Prostate gland (tissue), 2 donors: ENCODE measurements at places on chromosomes 16 and 17. TPM values are rescaled to one million over a fixed set of nuclear protein-coding genes. Genes with fewer than 3 reads are reported as not detected.

GRCh38 chr16:10685709-10686108, 9.0 kb downstream of the TEKT5 start:
- no peaks in the 10 kb centered on the region for H3K4me1 ChIP-seq
- no peak overlapping the region for H3K27ac ChIP-seq
- no peak for DNase-seq
- H3K36me3 ChIP-seq = no peaks in the 10 kb centered on the region
- no peak overlapping the region for H3K4me3 ChIP-seq
- H3K27me3 ChIP-seq = no peaks in the 10 kb centered on the region

DNA sequence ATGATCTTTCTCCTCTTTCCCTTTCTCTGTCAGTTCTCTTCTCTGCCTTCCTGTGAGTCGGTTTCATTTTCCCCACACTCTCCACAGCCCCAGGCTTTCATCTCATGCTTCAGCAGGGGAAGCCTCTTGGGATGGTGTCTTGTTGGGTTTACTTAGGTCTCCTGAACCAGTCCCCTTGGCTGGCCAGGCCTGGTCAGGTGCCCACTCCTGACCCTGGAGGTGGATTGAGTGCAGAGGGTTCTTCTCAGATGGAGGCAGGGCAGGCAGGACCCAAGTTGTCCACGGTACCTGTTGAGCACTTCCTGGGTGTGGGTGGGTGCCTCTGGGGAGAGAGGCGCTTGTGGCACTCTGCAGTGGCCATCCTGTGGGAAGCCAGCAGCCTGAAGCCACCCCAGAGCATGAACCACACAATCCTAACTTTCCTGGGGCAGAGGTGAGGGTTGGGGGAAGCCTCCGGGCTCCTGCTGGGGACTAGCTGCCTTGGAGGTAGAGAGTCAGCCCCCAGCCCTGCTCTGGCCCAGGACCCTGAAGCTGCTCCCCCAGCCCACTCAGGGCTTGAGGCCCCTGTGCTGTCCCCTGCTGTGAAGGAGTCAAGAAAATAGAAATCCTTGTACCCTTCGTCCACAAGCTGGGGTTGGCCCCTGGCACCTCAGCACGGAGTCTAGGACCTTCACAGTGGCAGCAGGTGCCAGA, 2.0 kb upstream of the RAP1GAP2 start:
- no peaks in the 10 kb centered on the region for H3K36me3 ChIP-seq
- no peaks in the 10 kb centered on the region for H3K4me1 ChIP-seq
- H3K27me3 ChIP-seq = peaks cover 4% of the 10 kb centered on the region
- no peak overlapping the region for H3K4me3 ChIP-seq

- no peaks in the 10 kb centered on the region for H3K4me1 ChIP-seq
- no peak overlapping the region for H3K27ac ChIP-seq
- H3K4me3 ChIP-seq = no peak overlapping the region
- no peak for DNase-seq
These were observed 5.5 kb downstream of the ARMC5 start for GRCh38 chr16:31464781-31465260.

KCNH4 gene
- not detected for total RNA-seq

- H3K27me3 ChIP-seq = no peaks in the 10 kb centered on the region
- DNase-seq = peak; percentile 69
- no peak overlapping the region for H3K4me3 ChIP-seq
- H3K36me3 ChIP-seq = no peaks in the 10 kb centered on the region
- H3K27ac ChIP-seq = peak overlapping the region; percentile 87
These were observed 42.8 kb downstream of the CDH1 start for GRCh38 chr16:68779891-68780290.

DNA sequence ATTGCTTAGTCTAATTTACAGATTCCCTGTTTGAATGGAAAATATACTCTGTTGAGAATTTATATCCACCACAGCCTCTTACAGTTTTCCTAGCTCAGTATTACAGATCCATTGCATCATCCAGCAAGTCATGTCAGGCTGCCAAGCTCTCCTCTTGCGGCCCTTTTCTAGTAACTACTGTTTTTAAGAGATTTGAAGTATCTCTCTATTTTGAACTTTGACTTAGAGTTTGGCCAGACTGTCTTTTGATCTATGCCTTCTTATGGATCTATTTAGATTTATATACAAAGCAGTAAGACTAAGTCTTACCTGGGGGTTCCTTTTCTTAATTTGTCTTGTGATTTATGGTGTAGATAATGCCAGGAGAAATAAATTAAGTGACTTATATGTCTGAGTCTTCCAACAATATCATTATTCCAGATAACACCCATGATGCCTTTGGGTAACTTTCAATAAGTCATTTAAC, 53.1 kb upstream of the ABCC11 start:
- H3K4me1 ChIP-seq = peaks cover 4% of the 10 kb centered on the region
- no peak overlapping the region for H3K27ac ChIP-seq
- H3K27me3 ChIP-seq = no peaks in the 10 kb centered on the region
- H3K4me3 ChIP-seq = no peak overlapping the region

- no peak overlapping the region for H3K27ac ChIP-seq
- no peaks in the 10 kb centered on the region for H3K4me1 ChIP-seq
- no peak overlapping the region for H3K4me3 ChIP-seq
- H3K27me3 ChIP-seq = no peaks in the 10 kb centered on the region
These were observed 25.9 kb upstream of the APOH start for GRCh38 chr17:66255112-66255511.

- H3K4me3 ChIP-seq = no peak overlapping the region
- H3K27me3 ChIP-seq = no peaks in the 10 kb centered on the region
- no peak overlapping the region for H3K27ac ChIP-seq
- no peaks in the 10 kb centered on the region for H3K36me3 ChIP-seq
- no peak for DNase-seq
These were observed 41.6 kb upstream of the GSE1 start for GRCh38 chr16:85571563-85571812.

DNA sequence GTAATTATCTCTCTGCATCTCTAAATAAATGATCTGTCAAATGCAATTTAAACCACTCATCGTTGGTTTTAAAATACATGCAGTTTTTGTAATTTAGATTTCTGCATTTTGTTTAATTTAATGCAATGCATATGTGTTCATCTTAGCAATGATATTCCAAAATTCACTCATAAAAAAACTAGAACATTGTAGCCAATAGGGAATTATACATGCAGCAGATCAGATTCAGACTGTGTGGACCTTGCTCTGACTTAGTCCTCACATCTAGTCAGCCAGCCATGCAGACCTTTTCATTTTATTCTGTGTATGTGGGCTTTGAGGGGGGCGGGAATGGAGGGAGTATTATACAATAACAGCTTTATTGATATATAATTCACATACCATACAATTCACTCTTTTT, 37.3 kb upstream of the SIAH1 start:
- no peaks in the 10 kb centered on the region for H3K4me1 ChIP-seq
- H3K27me3 ChIP-seq = no peaks in the 10 kb centered on the region
- no peaks in the 10 kb centered on the region for H3K36me3 ChIP-seq
- no peak for DNase-seq
- no peak overlapping the region for H3K27ac ChIP-seq

TBC1D16 gene
- total RNA-seq = 29.1 TPM

DNA sequence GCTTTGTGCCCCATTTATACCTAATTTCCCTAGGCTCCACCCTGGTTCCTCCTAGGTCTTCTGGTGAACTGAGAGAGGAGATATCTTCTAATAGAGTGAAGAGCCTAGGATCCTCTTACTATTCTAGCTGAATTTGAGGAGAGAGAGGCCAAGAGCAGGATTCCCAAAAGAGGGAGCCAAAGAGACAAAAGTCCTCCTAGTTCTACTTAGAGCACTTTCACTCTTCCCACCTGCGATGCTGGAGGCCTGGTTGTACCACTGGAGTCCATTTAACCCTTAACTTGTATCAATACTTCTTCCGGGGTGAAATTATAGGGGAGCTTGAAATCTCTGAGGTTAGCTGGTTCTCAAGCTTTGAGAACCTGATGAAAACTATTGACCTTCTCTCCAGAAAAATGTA, 3.4 kb upstream of the SSH2 start:
- no peaks in the 10 kb centered on the region for H3K27me3 ChIP-seq
- H3K27ac ChIP-seq = no peak overlapping the region
- peaks cover 3% of the 10 kb centered on the region for H3K4me1 ChIP-seq
- DNase-seq = no peak

TPPP3 gene
- 3.4 TPM for total RNA-seq

TBX21 gene
- total RNA-seq = 0.27 TPM

DNA sequence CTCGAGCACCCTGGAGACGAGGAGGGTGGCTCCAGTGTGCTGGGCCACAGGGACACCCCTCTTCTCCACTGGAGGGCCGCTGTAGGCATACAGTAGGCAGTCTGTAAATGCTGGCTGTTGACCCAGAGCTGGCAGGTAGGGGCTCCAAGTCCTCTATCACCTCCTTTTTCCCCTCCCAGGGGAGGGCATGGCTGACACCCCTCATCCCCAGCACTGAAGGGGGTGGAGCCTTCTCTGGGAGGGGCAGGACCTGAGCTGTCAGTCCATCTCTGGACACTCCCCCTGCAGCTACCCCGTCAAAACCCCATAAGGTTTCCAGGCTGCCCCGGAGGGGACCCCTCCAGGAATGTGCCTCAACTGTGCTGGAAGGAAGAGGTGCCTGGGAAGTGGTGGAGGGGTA, 2.4 kb downstream of the KCNJ12 start:
- H3K36me3 ChIP-seq = no peaks in the 10 kb centered on the region
- H3K4me3 ChIP-seq = no peak overlapping the region
- H3K27ac ChIP-seq = no peak overlapping the region
- H3K4me1 ChIP-seq = no peaks in the 10 kb centered on the region
- DNase-seq = no peak

- H3K4me3 ChIP-seq = no peak overlapping the region
- no peaks in the 10 kb centered on the region for H3K4me1 ChIP-seq
- peak; percentile 46 for DNase-seq
- no peak overlapping the region for H3K27ac ChIP-seq
- no peaks in the 10 kb centered on the region for H3K36me3 ChIP-seq
These were observed 18.9 kb upstream of the ENPP7 start for GRCh38 chr17:79711715-79712305.

GRCh38 chr17:37107406-37108083, 158.8 kb downstream of the AATF start:
- peak overlapping the region; percentile 50 for H3K27ac ChIP-seq
- peak; percentile 88 for DNase-seq
- no peaks in the 10 kb centered on the region for H3K36me3 ChIP-seq
- no peaks in the 10 kb centered on the region for H3K27me3 ChIP-seq
- H3K4me1 ChIP-seq = peaks cover 5% of the 10 kb centered on the region
- H3K4me3 ChIP-seq = no peak overlapping the region

- H3K36me3 ChIP-seq = no peaks in the 10 kb centered on the region
- H3K27ac ChIP-seq = no peak overlapping the region
- no peaks in the 10 kb centered on the region for H3K27me3 ChIP-seq
- DNase-seq = no peak
- H3K4me3 ChIP-seq = no peak overlapping the region
These were observed 4.0 kb upstream of the CLEC10A start for GRCh38 chr17:7084088-7084487.

DNA sequence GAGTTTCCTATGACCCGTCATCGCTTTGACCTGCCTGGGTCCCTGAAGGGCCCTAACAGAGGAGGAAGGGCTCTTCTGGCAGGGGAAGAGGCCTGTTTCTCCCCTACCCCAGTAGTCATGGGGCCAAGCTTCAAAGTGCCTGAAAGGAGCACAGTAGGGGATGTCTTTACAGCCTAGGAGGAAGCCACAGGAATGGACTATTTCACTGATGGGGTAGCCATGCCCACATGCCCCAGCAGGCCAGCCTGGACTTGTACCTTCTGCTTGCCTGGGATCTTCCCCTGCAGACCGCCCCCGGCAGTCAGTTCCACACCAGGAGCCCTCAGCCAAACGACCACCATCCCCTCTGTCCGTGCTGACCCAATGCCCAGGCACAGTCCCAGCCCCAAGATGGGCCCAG, 41.8 kb upstream of the PEMT start:
- H3K36me3 ChIP-seq = no peaks in the 10 kb centered on the region
- no peaks in the 10 kb centered on the region for H3K4me1 ChIP-seq
- H3K27ac ChIP-seq = no peak overlapping the region
- no peak for DNase-seq
- H3K27me3 ChIP-seq = no peaks in the 10 kb centered on the region

PTGES3L gene
- total RNA-seq = 3.4 TPM

- no peaks in the 10 kb centered on the region for H3K27me3 ChIP-seq
- H3K27ac ChIP-seq = no peak overlapping the region
- H3K4me1 ChIP-seq = no peaks in the 10 kb centered on the region
- DNase-seq = no peak
These were observed 1033.6 kb downstream of the CDH8 start for GRCh38 chr16:61002479-61003204.

EPX gene
- not detected for total RNA-seq

DNA sequence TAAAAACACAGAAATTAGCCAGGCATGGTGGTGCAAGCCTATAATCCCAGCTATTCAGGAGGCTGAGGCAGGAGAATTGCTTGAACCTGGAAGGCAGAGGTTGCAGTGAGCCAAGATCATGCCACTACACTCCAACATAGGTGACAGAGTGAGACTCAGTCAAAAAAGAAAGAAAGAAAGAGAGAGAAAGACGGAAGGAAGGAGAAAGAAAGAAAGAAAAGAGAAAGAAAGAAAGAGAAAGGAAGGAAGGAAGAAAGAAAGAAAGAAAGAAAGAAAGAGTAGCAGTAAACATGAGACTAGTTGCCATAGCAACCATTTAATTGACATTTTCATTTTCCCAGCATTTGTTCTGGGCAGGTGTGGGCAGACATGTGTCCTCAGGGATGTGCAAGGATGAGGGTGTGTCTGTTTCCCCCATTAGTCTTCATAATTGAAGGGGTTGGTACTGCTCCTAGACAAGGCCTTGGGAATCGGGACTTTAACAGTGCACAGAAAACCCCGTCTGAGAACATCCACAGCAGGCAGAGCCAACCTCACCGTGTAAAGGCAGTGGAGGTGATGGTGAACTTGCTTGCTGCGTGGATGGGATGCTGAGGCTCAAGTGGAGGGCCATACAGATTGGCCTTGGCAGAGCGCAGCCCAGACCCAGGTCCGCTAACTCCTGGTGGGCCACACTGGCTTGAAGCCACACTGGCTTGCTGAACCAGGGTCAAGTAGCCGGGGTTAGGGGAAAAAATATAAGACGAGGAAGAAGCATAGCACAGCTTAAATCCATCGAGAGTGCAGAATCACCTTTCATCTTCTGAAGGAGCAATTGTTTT, 35.2 kb upstream of the KIFC3 start:
- no peak overlapping the region for H3K4me3 ChIP-seq
- no peaks in the 10 kb centered on the region for H3K36me3 ChIP-seq
- DNase-seq = no peak
- H3K27ac ChIP-seq = no peak overlapping the region

- H3K27me3 ChIP-seq = no peaks in the 10 kb centered on the region
- no peak overlapping the region for H3K27ac ChIP-seq
- no peak for DNase-seq
- no peaks in the 10 kb centered on the region for H3K4me1 ChIP-seq
- H3K36me3 ChIP-seq = no peaks in the 10 kb centered on the region
- no peak overlapping the region for H3K4me3 ChIP-seq
These were observed 299.7 kb downstream of the SLC39A11 start for GRCh38 chr17:72792771-72793170.

DNA sequence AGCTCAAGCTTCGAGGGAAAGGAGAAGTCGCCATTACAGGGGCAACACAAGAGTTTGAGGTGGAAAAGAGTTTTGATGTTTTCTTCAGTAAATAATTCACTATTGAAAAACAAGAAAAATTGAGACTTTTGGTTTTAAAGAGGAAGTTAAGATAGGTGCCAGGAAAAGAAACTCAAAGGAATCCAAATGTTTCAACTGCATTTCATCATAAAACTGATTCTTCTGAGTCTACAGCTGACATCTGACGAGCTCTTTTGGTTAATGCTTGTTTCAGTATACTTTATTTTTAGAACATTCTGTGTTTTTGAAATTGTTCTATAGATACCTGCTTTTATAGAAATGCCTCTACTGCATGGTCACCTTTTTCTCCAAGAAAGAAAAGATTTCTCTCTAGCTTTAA, 54.0 kb downstream of the ERN1 start:
- H3K36me3 ChIP-seq = peaks cover 8% of the 10 kb centered on the region
- no peak for DNase-seq
- no peaks in the 10 kb centered on the region for H3K27me3 ChIP-seq
- no peak overlapping the region for H3K4me3 ChIP-seq
- peaks cover 3% of the 10 kb centered on the region for H3K4me1 ChIP-seq
